ENCODE measurements at places on chromosomes 11 and 22.

- no peak for DNase-seq
Observed at GRCh38 chr11:44149651-44150050, 54.2 kb downstream of the EXT2 start.

DNA sequence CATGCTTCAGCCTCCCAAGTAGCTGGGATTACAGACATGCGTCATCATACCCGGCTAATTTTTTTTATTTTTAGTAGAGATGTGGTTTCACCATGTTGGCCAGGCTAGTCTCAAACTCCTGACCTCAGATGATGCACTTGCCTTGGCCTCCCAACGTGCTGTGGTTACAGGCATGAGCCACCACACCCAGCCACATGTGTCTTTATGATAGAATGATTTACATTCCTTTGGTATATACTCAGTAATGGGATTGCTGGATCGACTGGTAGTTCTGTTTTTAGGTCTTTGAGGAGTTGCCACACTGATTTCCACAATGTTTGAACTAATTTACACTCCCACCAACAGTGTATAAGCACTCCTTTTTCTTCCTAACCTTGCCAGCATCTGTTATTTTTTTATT, 276.2 kb downstream of the METTL15 start:
- DNase-seq: no peak

GRCh38 chr11:6737872-6738466, 33.8 kb downstream of the OR2AG2 start:
- peak; percentile 22 for DNase-seq

GRCh38 chr22:37449331-37450001, 22.2 kb upstream of the ELFN2 start:
- no peak for DNase-seq

DNA sequence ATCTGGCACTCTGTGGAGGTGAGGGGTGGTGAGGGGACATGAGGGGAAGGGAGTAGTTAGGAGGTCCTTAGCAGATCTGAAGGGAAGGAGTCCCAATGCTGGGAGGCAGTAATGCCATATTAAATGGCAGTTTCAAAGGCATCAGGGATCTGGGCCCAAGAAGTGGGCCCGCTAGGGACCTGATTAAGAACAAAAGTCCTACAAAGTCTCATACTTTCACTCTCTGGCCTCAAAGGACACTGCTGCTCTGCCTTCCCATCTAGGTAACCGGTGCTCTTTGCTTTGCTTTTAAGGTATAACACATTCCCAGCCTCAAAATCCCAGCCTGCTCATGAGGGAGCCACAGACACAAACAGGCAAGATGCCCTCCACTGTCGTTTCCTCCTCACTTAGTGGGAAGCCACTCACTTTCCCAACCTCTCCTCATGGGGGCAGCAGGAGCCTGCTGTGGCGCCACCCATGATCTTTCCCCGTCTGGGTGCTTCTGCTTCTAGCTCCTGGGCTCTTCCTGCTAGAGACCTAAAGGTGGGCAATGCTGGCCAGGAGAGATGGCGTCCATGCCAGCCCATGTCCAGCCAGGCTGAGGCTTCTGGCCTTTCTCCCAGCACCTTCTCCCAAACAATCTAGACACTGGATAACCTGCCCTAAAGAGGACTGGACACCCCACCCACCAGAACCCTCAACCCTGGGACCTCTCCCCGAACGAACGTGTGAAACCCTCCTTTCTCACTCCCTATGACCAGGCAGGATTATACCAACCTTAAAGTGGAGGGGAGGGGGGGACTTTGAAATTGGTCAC, 68.3 kb downstream of the PLEKHA7 start:
- no peak for DNase-seq

DNA sequence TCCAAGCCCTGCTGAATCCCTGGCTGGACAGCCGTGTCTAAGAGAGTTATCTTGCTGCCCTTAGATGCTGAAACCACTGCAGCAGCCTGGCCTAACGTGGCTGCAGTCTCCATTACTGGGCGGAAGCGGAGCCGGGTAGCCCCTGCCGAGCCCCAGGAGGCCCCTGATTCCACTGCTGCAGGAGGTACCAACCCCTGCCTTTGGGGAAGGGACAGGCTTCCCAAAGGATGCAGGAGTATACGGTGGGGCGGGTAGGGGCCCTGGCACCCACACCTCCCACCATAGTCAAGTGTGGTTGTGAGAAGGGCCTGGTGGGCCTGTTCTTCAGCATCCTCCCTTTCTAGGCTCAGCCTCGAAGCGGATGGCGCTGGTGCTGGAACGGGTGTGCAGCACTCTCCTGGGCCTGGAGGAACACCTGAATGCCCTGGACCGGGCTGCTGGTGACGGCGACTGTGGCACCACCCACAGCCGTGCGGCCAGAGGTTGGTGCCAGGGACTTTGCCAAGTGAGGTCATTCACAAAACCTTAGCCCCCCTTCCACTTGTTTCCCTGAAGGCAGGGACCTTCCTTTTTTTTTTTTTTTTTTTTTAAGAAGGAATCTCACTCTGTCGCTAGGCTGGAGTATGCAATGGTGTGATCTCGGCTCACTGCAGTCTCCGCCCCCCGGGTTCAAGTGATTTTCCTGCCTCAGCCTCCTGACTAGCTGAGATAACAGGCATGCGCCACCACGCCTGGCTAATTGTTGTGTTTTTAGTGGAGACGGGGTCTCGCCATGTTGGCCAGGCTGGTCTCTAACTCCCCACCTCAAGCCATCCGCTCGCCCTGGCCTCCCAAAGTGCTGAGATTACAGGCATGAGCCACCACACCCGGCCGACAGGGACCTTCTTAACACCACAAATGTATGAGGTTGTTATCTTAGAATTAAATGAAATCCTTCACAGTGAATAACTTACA, 11.0 kb downstream of the TKFC start:
- DNase-seq: no peak

DNA sequence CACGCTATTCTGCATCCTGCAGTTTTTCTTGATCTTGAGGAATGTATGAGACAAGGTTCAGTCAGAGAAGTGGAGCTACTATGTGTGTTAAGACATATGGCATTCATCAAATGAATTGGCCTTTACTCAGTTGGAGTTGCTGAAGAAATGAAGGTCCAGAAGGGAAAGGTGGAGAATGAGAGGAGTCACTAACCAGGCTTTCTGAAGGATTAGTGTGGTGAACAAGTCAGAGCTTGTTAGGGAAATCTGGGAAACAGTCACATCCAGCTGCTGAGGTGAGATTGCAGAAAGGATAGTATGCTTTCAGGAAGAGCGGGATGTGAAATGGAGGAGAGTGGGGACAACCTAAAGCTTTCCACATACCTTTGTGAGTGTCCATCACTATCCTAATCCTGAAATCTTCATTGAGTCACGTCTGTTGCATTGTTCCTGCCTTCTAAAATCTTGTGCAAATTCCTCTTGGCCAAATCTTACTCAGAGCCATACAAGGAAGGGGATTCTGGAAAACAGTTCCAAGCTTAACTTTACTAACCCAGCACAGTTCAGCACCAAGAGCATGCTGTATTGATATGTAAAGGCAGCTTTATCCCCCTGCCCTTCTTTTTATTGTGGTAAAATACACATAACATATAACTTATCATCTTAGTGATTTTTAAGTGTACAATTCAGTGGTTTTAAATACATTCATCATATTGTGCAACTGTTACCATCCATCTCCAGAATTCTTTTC, 11.4 kb upstream of the PITPNB start:
- no peak for DNase-seq
